NCI-H187 treated with DMSO at 0.1 percent for 48 hours (cell line): ENCODE measurements at places on chromosomes 1 and 21.

GRCh38 chr1:114340892-114341291 lies 170.1 kb downstream of the TRIM33 start:
- no peak for DNase-seq

DNA sequence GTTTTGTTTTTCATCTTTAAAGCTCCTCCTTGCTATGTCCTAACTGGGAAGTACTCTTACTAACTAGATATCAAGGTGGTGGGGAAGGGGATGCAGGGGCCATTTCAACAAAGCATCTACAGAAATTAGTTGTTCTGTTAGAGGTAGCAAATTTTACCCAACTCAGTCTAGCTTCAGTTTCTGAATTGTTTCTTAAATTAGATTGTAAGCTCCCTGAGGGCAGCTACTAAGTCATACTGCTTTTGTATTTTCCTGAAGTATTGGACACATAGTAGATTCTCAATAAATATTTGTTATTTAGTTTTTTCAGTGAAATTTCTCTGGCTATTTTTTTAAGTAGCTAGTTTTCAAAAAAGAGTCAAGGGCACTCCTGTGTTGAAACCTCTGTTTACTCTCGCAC lies 1.8 kb downstream of the UBAP2L start:
- DNase-seq = no peak

DNA sequence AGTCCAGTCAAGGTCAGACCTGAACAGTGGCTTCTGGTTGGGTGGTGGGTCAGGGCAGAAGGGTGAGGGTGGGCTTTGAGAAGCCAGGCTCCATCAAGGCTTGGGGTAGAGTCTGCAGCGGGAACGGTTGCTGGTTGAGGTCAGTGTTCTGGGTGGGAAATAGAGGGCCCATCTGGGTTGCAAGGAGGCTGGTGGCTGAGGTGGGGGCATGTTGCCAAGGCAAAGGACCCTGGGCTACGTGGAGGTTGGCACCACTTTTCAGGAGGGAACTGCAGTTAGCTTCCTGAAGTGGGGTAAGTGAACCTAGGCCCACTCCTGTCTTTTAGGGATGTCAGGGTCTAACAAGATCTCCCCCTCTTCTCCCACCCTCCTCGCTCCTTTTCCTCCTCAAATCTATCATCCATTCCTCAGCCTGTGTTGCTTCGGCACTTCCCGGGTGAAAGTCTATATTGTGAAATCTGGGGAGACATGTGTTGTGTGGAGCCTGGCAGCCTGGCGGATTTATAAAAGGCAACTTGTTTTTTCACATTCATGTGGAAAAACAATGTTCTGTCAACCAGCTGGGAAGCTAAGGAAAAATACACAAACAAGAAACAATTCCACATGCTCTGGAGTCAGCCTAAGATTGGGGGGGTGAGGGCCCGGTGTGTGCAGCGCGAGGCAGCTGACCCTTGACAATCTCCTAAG lies 1.5 kb downstream of the IL22RA1 start:
- DNase-seq = no peak

- no peak for DNase-seq
These were observed 102.4 kb upstream of the ZNF281 start for GRCh38 chr1:200512191-200512590.

DNA sequence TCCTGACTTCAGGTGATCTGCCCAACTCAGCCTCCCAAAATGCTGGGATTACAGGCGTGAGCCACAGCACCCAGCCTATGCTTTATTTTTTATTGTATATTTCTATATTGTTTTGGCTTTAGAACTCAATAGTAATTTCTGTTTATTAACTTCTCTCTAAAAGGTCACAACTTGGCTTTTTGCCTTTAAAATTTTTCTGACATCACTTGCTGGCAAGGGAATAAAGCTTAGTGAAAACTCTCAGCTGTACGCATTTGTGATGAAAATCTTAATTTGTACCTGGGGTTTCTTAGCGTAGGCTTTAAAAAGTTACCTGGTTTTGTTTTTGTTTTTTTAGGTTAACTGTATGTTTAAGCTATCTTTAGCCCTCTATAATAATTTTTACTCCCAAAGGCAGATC lies 36.2 kb downstream of the B3GALNT2 start:
- no peak for DNase-seq

DNA sequence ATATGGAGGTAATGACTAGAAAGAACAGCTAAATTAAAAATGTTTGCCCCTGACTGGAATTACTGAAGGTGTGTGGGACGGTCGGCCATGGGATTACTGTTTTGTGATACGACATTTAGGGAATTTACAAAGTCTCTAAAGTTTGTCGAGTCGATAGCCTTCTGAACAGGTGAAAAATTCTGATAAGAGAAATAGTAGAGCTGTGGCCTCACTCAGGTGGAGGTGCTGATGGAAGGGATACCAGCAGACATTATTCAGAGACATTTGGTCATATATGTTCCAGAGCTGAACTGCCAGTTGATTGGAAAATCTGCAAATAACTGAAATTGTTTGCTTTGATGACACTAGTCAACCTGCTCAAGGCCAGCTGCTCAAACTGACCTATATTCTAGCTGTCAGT lies 71.1 kb downstream of the ADCY10 start:
- DNase-seq = no peak

- DNase-seq = no peak
These were observed at the start of gene IKBKE for GRCh38 chr1:206469933-206470691. Gene IKBKE (plus strand): TSS chr1:206470476. CDS start chr1:206473228, 2,752 bp downstream.

GRCh38 chr1:209323743-209324142 lies 259.8 kb upstream of the CAMK1G start:
- DNase-seq = no peak
